NCI-H526 (cell line): ENCODE measurements at places on chromosomes 2 and 18.
A peak's percentile ranks its signal among the peaks of the same experiment; 100 is the strongest.

DNA sequence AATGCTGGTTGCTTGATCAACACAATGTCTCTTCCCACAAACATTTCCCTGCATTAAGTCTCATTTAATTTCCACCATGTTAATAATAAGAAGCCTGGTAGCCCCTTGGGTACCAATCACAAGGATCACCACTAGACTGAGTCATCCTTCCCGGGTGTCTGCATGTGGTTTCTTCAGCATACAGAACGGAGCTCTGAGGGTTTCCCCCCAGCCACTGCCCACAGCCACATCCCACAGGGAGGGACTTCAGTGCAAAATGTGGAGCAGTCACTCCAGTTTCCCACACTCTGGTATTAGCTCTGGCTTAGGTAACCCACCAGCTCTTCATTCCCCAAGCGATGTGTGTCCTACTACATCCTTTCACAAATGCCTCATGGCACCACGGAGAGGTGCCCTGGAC, 42.7 kb upstream of the POLE4 start:
- DNase-seq, result no peak

GRCh38 chr2:202965810-202966460, 48.7 kb upstream of the NBEAL1 start:
- no peak for DNase-seq

DNA sequence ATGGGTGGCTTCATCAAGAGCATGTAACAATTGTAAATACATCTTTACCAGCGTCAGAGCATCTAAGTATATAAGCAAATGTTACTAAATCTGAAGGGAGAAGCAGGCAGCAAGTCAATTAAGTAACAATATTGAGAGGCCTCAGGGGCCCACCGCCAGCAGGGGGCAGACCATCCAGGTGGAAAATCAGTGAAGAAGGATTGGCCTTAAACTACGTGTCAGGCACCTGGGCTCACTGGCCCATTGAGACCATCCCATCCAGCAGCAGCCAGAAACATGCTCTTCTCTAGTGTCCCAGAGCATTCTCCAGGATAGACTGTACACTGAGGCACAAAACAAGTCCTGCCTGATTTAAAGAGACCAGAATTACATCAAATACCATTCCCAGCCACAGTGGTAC, 96.2 kb upstream of the SNTG2 start:
- peak; percentile 73 for DNase-seq

- peak; percentile 70 for DNase-seq
Observed at GRCh38 chr2:20326163-20326780, 24.4 kb downstream of the PUM2 start.

GRCh38 chr2:74186038-74186437, 7.4 kb upstream of the MOB1A start:
- no peak for DNase-seq

DNA sequence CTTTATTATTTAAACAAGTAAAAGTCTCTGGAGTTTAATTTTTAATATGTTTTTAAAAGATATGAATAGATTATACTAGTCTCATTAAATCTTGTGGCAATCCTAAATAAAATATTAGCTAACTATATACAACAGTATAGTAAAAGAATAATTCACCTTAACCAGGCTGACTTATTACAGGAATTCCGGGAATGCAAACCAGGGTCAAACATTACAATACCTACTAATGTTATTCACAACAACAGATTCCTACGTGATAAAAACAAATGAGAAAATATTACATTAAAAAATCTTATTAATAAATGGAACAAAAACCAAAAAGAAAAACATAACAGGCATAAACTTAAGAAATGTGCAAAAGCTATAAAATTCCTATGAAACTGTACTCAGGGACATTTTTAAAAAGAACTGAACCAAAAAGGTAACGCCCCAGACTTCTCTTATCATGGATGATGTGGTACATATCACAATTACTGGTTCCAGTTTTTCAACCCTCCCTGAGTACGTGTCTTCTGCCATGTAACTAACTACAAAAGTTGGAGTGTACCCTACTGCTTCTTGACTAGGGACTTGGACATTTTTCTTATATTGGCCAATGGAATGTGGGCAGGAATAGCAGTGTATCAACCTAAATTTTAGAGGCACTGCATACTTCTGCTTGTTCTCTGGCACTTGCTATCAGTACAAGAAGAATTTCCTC, 20.2 kb downstream of the TTC21B start:
- DNase-seq, result no peak

DNA sequence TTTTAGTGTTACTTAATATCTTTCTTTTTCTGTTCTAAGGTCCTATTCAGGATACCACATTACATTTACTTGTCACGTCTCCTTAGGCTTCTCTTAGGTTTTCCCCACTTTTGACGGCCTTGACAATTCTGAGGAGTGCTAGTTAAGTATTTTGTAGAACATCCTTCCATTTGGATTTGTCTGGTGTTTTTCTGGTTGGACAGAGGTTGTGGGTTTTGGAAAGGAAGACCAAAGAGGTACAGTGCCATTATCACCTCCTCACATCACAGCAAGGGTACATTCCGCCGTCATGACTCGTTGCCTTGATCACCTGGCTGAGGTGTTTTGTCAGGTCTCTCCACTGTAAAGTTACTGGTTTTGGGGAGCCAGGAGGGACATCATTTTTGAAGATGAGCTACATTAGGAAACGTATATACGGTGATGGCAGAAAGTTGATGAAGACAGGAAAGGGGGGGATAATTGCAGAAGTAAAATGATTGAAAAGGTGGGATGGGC, 88.4 kb upstream of the TMEM247 start:
- no peak for DNase-seq

GRCh38 chr2:157864857-157865430, 11.2 kb downstream of the ACVR1 start:
- DNase-seq, result no peak

- DNase-seq, result no peak
Observed at GRCh38 chr2:105409717-105410116, 10.9 kb upstream of the FHL2 start.

DNA sequence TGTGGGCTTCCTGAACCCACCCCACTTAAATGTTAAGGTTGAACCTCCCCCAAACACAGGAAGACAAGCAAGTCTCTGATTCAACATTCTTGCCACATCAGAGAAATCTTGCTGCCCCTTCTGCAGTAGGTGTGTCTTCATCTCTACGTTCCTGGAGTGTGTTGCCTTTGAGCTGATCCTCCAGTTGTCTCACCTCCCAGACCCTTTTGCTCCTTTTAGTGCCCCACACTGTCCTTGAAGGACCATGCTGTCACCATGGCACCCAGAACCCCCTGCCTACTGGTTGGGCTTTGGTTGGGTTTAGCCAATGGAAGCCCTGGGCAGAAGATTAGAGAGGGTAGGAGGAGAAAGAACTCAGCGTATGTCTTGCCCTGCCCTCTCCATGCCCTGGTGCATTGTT, 10.7 kb downstream of the CAB39 start:
- no peak for DNase-seq

DNA sequence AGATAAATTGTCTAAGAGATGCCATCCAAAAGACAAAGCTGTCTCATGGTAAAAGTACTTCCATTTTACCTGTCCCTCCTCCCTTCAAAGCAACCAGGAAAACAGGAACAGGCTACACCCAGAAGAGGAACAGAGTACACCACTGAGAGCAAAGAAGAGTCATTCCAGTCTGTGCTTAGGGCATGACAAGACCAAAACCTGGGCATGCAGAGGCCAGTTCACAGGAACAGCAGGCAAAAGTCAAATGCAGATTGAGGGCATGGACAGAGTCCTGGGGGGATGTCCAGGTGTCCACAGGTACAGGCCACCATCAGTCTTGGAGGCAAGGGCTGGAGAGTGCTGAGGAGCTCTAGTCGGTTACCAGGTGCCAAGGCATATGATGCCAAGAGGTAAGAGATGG, 23.7 kb downstream of the PLEK start:
- no peak for DNase-seq

DNA sequence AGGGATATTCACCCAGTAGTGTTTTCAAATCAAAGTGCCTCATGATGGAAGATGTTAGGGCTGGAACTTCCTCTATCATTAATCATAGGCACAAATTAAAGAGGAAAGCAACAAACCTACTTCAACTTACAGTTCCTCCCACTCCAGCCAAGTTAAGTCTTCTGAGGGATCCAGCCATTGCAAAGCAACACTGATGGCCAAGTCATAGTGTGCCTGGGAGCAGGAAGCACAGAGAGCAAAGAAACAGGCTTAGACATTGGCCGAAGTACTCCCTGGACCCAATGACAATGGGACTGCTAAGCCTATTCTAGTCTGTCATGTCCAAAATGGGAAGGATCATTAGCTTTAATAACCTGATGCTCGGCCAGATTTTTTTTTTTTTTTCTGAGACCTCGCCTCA, 7.0 kb downstream of the C2orf80 start:
- no peak for DNase-seq

GRCh38 chr2:174342686-174343342, 8.1 kb downstream of the SP9 start:
- peak; percentile 67 for DNase-seq

GRCh38 chr2:28291811-28292440, 100.7 kb upstream of the FOSL2 start:
- no peak for DNase-seq

DNA sequence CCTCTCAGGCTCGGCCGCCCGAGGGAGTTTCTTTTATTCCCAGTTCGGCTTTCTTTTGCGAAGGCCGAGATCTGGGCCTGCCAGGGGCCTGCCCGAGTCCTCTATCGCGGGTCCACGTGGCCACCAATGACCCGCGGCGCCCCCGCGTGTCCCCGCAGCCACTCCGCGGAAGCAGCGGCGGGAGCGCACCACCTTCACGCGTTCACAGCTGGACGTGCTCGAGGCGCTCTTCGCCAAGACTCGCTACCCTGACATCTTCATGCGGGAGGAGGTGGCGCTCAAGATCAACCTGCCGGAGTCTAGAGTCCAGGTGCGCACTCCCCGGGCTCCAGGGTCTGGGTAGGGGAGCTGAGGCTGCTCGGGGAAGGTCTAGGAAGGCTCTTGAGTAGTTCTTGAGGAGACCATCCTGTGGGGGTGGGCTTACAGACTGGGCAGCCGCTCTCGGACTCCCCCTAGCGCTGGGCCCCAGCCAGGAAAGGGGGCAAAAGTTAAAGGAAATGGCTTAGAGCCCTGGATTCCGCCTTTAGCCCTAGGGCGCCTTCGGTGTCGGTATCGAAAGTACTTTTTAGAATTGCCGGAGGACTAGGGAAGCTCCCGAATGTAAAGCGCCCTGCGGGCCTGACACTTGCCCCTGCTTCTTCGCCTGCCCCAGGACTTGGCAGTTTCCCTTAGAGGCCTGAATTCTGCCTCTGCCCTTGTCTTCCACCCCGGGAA, 3.4 kb downstream of the OTX1 start:
- no peak for DNase-seq

DNA sequence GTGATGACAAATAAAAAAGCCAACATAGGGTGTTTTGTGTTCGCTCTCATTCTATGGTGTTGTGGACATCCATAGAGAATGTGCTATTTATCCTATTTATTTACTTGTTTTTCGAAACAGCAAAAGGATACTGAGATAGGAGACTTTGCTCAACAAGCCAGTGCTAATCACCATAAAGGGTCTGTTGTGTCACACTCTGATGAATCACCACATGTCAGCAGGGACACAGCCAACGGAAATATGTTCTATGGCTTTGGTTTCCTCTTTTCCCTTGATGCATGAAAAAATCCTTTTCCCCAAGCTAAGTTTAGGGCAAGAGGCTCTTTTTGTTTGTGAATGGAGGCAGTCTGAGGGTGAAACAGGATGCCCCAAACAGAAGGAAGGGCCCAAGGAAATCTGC, 154.3 kb downstream of the RNF152 start:
- DNase-seq, result no peak

- no peak for DNase-seq
Observed at GRCh38 chr2:207937823-207938222, 87.5 kb downstream of the PLEKHM3 start.

DNA sequence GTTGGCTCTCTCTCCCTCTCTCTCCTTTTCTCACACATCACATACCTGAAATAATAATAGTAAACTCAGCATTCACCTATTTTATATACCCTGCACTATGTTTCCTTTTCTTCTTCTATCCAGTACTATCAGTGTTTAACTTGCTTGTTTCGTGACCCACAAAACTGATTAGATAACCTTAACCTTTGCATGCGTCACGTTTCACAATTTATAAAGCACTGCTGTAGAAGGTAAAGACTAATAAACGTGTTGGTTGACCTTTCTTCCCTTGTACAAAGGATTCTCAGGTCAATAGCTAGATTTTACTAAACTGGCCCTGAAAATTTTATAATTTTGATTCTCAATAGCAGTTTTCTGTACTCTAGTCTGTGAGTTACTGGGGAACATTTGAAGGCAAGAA, 791.7 kb downstream of the DPP10 start:
- DNase-seq, result no peak

GRCh38 chr18:78390348-78390951, 589.2 kb upstream of the SALL3 start:
- no peak for DNase-seq

- DNase-seq, result no peak
Observed at GRCh38 chr2:33314541-33314940, 161.9 kb upstream of the RASGRP3 start.

GRCh38 chr2:231707927-231708772, at the start of gene PTMA:
TSS of gene PTMA (plus strand) at chr2:231708525. CDS start at chr2:231708707, 182 bp downstream.
- peak; percentile 97 for DNase-seq

DNA sequence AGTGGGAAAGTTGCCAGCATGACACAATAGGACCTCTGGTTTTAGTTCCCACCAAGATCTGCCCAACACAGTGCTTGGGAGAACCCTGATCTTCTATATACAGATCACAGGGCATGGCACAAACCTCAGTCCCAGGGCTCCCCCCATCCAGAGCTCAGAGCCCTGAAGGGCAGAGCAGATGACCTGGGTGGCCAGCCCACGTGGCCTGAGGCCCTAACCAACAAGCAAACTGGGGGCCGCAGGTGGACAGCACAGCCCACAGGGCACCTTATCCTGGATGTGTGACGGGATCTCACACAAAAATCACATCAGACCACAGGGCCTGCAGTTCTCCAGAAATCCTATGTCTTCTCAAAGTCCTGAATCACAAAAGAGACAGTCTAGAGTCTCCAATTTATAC, 34.7 kb downstream of the CRACDL start:
- no peak for DNase-seq

- DNase-seq, result peak; percentile 41
Observed at GRCh38 chr2:175111200-175111657, 56.8 kb downstream of the ATF2 start.

DNA sequence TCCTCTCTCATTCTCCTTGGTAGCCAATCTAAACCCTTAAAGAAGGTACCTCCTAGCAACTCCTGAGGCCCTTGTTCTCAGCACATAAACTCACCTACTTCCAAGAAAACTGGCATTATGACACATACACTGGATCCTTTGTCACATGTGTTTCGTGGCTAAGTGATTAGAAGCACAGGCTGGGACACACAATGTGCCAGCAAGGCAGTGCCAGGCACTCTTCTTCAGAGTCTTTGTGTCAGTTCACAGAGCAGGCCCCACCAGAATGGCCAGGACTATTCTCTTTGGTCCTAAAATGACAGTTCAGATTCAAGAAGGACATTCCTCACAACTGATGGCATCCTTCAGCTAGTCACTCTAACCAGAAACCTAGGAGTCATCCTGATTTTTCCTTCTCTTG, 40.3 kb downstream of the SMC6 start:
- no peak for DNase-seq

DNA sequence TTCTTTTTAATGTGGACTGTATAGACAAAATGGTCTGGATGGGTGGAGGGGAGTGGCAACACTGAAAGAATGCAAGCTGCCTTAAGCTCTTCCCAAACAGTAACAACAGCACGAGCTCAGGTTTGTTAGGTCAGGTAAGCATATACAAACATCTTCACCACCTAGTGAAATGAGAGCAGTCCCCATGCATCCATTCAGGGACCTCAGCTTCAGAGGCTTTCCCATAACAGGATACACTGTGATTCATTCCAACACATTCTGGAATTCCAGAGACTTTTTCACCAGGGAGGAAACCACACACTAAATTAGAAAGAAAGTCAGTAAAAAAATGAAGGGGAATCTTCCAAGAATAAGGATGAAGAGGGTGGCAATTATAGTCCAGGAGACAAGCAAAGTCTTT, 50.4 kb upstream of the BZW1 start:
- DNase-seq, result no peak
